ENCODE measurements at places on chromosomes 4 and X. TPM values are rescaled to one million over a fixed set of nuclear protein-coding genes. Genes with fewer than 3 reads are reported as not detected.

The CLDN34 gene
- not detected for total RNA-seq

The PHKA1 gene
- 2.9 TPM for total RNA-seq

The SCLT1 gene
- total RNA-seq = 10.1 TPM

The AKAP14 gene
- not detected for total RNA-seq

The YIPF6 gene
- 30.5 TPM for total RNA-seq

The CITED1 gene
- total RNA-seq = 3.0 TPM

The BRS3 gene
- not detected for total RNA-seq

The CSN1S1 gene
- not detected for total RNA-seq

The HPGDS gene
- 1.8 TPM for total RNA-seq

The RRH gene
- not detected for total RNA-seq

The GLRB gene
- 4.3 TPM for total RNA-seq

The BMPR1B gene
- total RNA-seq = 0.38 TPM

The FREM3 gene
- total RNA-seq = not detected

The MAGEA9B gene
- not detected for total RNA-seq

The PNMA6E gene
- total RNA-seq = 0.29 TPM

Measured in suprapubic skin (tissue), 4 donors.